ENCODE measurements at places on chromosomes 1 and 21. TPM values are rescaled to one million over a fixed set of nuclear protein-coding genes. Genes with fewer than 3 reads are reported as not detected.

WDR77 gene
- 14.5 TPM for polyA plus RNA-seq

PLA2G4A gene
- polyA plus RNA-seq, result 8.5 TPM

TNFRSF4 gene
- polyA plus RNA-seq, result not detected

LEMD1 gene
- polyA plus RNA-seq, result not detected

NEK2 gene
- polyA plus RNA-seq, result 1.5 TPM

KRTAP19-1 gene
- polyA plus RNA-seq, result not detected

TNFSF4 gene
- 2.5 TPM for polyA plus RNA-seq

NTMT2 gene
- not detected for polyA plus RNA-seq

LIN28A gene
- polyA plus RNA-seq, result not detected

MAP10 gene
- 0.72 TPM for polyA plus RNA-seq

L1TD1 gene
- polyA plus RNA-seq, result 0.10 TPM

LY9 gene
- 0.10 TPM for polyA plus RNA-seq

AMPD1 gene
- polyA plus RNA-seq, result not detected

AUNIP gene
- polyA plus RNA-seq, result not detected

GRCh38 chr1:53627666-53628065 is 111.3 kb downstream of the GLIS1 start:
- no peak overlapping the region for H3K4me3 ChIP-seq
- H3K27ac ChIP-seq, result no peak overlapping the region
- H3K36me3 ChIP-seq, result no peaks in the 10 kb centered on the region
- no peaks in the 10 kb centered on the region for H3K4me1 ChIP-seq
- no peak for DNase-seq

- DNase-seq, result no peak
- H3K27ac ChIP-seq, result no peak overlapping the region
- no peaks in the 10 kb centered on the region for H3K4me1 ChIP-seq
- no peaks in the 10 kb centered on the region for H3K36me3 ChIP-seq
Measured at GRCh38 chr1:100313382-100313781, 38.9 kb upstream of the CDC14A start.

- H3K4me3 ChIP-seq, result no peak overlapping the region
- no peak for DNase-seq
- no peaks in the 10 kb centered on the region for H3K36me3 ChIP-seq
Measured at GRCh38 chr1:67094191-67094590, 40.2 kb upstream of the SLC35D1 start.

- H3K4me3 ChIP-seq, result no peak overlapping the region
- no peak overlapping the region for H3K27ac ChIP-seq
- H3K4me1 ChIP-seq, result no peaks in the 10 kb centered on the region
- no peak for DNase-seq
- H3K27me3 ChIP-seq, result no peaks in the 10 kb centered on the region
Measured at GRCh38 chr1:201606623-201607022, 67.7 kb downstream of the NAV1 start.

GRCh38 chr21:43890042-43890441 is 25.0 kb downstream of the AGPAT3 start:
- H3K27me3 ChIP-seq, result no peaks in the 10 kb centered on the region
- H3K36me3 ChIP-seq, result no peaks in the 10 kb centered on the region
- H3K4me1 ChIP-seq, result no peaks in the 10 kb centered on the region
- H3K4me3 ChIP-seq, result no peak overlapping the region
- DNase-seq, result no peak
- H3K27ac ChIP-seq, result no peak overlapping the region

DNA sequence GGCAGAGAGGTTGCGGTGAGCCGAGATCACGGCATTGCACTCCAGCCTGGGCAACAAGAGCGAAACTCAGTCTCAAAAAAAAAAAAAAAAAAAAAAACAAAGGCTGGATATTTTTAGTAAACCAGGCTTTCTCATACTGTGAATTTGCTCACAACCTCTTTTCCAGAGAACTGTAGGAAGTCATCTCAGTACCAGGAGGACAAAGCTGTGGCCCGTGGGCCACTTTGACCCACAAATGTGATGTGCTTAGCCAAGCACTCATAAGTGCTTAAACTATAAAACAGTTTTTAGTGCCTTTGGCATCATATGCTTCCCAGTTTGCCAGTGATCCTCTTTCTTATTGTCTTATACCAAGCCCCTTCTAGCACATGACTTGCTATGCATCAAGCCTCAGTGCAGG is 46.5 kb downstream of the RNF11 start:
- no peak for DNase-seq
- peak overlapping the region; percentile 70 for H3K27ac ChIP-seq
- H3K36me3 ChIP-seq, result no peaks in the 10 kb centered on the region
- peaks cover 8% of the 10 kb centered on the region for H3K4me1 ChIP-seq

DNA sequence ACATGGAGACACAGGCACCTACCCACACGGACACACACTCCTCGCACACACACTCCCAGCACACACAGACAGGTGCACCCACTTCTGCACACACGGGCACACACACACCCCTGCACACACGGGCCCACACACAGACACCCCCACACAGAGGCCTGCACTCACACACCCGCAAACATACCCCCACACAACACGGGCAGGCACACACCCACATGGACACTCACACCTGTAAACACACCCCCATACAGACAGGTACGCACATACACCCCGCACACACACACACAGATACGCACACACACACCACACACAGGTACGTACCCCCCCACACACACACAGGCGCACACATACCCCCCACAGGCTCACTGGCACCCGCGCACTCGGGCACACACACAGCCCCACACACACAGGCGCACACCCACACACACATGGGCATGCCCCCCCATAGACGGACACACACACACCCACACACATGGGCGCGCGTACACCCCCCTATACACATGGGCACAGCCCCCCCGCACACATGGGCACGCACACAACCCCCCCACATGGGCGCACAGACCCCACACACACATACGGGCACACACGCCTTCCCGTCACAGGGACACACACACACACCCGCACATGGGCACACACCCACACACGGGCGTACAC is 6.1 kb downstream of the ATAD3A start:
- no peak overlapping the region for H3K27ac ChIP-seq
- no peaks in the 10 kb centered on the region for H3K36me3 ChIP-seq
- no peaks in the 10 kb centered on the region for H3K4me1 ChIP-seq
- no peak overlapping the region for H3K4me3 ChIP-seq
- no peak for DNase-seq

DNA sequence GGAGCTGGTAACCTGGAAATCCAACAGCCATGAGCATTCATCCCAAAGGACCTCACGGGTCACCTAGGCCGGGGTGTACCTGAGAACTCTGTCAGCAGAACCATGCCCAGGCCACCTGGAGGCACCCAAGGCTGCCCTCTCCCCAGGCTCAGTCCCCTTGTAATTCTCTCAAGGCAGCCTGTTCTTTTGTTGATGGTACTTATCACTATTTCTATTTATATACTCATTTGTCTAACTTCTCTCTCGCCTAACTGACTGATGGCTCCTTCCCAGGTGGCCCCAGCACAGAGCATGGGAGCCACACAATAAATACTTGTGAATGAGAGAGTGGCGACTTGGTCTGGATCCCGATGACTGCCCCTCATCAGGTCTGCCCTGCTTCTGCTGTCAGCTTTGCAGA is 16.7 kb downstream of the CASP9 start:
- H3K27ac ChIP-seq, result no peak overlapping the region
- no peak for DNase-seq
- H3K4me3 ChIP-seq, result no peak overlapping the region
- no peaks in the 10 kb centered on the region for H3K27me3 ChIP-seq
- H3K4me1 ChIP-seq, result no peaks in the 10 kb centered on the region

- DNase-seq, result peak; percentile 92
- H3K36me3 ChIP-seq, result no peaks in the 10 kb centered on the region
- peak overlapping the region; percentile 69 for H3K27ac ChIP-seq
- peak overlapping the region; percentile 83 for H3K4me3 ChIP-seq
Measured at GRCh38 chr1:211579440-211580302, 710 bp upstream of the SLC30A1 start.

- DNase-seq, result no peak
- no peak overlapping the region for H3K27ac ChIP-seq
- H3K27me3 ChIP-seq, result no peaks in the 10 kb centered on the region
Measured at GRCh38 chr1:172251486-172251885, 169.0 kb upstream of the C1orf105 start.

GRCh38 chr1:184292101-184292500 is 94.7 kb upstream of the C1orf21 start:
- no peak for DNase-seq
- no peaks in the 10 kb centered on the region for H3K36me3 ChIP-seq
- H3K4me3 ChIP-seq, result no peak overlapping the region
- H3K4me1 ChIP-seq, result peaks cover 2% of the 10 kb centered on the region
- no peaks in the 10 kb centered on the region for H3K27me3 ChIP-seq
- no peak overlapping the region for H3K27ac ChIP-seq

GRCh38 chr1:29655945-29656850 is 419.9 kb downstream of the PTPRU start:
- H3K4me1 ChIP-seq, result no peaks in the 10 kb centered on the region
- H3K36me3 ChIP-seq, result no peaks in the 10 kb centered on the region
- H3K4me3 ChIP-seq, result no peak overlapping the region
- no peaks in the 10 kb centered on the region for H3K27me3 ChIP-seq
- no peak overlapping the region for H3K27ac ChIP-seq

DNA sequence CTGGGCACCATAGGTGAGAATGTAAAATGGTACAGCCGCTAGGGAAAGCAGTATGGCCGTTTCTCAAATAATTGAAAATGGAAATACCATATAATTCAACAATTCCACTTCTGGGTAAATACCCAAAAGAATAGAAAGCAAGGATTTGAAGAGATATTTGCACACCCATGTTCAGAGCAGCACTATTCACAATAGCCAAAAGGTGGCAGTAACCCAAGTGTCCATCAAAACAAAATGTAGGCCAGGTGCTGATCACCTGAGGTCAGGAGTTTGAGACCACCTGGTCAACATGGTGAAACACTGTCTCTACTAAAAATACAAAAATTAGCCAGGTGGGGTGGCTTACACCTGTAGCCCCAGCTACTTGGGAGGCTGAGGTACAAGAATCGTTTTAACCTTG is 62.1 kb downstream of the OLIG1 start:
- peak; percentile 3 for DNase-seq
- H3K4me3 ChIP-seq, result no peak overlapping the region
- no peaks in the 10 kb centered on the region for H3K4me1 ChIP-seq
- no peaks in the 10 kb centered on the region for H3K36me3 ChIP-seq
- H3K27me3 ChIP-seq, result no peaks in the 10 kb centered on the region

DNA sequence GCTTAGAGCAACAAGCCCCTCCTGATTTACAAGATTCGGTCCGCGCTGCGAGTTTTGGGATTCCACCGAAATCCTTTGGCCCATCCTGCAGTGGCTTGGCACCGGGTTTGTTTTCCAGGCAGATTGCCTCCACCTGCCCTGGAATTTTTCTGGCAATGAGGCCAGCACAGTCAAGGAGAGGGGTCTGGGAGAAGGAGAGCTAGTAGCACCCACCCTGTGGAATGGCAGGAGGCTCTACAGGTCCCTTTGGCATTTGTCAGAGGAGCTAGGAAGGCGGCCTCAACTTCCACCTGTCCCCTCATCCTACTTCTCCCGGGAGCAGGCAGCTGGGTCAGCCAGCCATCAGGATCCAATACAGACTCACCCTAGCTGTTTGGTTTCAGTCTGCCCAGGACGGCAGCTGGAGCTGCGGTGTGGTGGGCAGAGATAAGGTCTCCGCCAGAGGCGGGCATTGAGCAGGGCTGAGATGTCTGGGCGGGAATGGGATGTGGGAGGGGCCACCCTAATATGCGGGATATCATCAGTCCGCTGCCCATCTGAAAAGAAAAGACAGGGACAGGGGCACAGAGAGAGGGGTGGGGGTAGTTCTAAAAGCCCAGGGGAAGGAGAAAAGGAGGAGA is 37.8 kb upstream of the PRELP start:
- H3K4me3 ChIP-seq, result no peak overlapping the region
- DNase-seq, result no peak
- no peaks in the 10 kb centered on the region for H3K27me3 ChIP-seq
- no peaks in the 10 kb centered on the region for H3K36me3 ChIP-seq

DNA sequence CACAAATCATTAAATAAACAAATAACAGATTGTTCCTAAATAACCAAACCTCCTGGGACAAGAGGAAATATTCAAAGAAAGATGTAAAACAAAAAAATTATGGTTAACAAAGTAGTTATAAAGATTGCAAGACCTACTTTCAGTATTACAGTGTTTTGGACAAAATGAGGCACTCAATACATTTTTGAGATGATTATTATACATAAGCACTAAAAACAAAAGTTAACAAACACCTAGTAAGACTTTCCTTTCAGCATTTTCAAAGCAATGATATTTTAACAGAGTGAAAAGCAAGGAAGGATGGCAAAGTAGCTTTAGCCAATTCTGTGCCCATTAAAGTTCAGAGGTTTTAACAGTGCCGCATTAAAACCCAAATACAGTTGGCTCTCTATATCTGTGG is 17.2 kb downstream of the OMA1 start:
- no peaks in the 10 kb centered on the region for H3K36me3 ChIP-seq
- no peaks in the 10 kb centered on the region for H3K27me3 ChIP-seq
